ENCODE measurements at places on chromosomes 7 and 10.

GRCh38 chr7:672891-673290 is 53.6 kb upstream of the DNAAF5 start:
- peak; percentile 32 for DNase-seq

DNA sequence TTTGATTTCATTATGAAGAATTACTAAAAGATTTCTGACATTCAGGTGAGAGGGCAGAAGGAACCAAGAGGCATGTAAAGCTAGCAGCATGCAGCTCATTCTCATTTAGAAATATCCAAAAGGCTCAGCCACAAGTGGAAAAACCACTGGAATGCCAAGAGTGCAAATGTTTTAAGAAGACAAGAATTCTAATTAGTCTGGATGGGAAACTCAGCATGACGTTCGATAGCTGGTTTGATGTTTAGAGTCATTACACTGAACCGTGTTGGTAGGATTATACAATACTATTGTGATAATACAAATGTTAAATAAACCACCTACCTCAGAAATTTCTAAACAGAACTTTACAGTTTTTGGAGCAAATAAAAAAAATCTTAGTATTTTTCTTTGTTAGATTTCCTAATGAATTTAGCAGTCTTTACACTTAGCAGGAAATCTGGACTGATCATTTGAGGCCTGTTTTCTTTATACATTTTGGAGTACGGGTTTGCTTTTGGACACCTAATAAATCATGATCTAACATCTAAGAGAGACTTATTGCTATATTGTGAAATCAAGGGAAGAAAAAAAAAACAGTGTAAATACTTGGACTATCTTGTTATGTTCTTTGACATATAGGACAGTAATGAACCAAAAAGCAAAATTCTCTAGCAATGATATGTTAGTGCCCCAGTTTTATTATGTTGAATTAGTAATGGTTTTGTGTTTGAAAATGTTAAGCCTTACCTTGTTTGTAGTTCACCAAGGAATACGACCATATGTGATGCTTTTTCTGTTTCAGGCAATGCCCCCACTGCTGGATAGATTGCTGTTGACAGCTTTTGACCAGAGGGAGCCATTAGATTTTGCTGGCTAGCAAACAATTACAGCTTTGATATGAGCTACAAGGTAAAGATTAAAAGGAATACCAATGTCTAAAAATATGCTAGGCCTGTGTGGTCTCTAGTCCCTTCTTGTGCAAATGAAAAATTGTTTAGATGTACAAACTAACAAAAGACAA is 354.1 kb upstream of the SEMA3A start:
- DNase-seq, result peak; percentile 8

GRCh38 chr7:31811650-31812461 is 124.8 kb downstream of the PPP1R17 start:
- DNase-seq, result no peak

DNA sequence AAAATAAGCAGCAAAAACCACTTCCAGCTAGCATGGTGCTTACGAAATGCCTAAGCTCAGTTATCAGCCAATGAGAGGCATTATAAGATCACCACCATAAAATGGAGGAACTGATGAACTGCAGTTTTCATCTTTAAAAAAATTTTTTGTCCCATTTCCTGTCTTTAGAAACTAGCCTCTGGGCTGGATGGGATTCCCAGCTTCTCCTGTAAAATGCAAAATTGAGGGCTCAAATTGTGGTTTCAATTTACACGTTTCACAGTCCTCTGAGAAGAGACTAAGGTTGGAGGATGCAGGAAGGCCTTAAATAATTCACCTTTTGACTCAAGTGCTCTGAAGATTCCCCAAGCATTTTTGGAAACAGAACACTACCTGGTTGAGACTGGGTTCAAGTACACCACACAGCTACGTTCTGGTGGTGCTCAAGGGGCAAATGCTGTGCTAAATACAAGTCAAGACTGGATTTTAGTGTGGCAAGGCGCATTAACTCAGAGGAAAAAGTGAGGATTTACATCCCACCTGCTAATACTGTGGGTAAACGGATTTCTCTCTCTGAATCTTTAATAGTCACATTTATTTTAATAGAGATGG is 951 bp downstream of the ZNF25 start:
- DNase-seq, result no peak

DNA sequence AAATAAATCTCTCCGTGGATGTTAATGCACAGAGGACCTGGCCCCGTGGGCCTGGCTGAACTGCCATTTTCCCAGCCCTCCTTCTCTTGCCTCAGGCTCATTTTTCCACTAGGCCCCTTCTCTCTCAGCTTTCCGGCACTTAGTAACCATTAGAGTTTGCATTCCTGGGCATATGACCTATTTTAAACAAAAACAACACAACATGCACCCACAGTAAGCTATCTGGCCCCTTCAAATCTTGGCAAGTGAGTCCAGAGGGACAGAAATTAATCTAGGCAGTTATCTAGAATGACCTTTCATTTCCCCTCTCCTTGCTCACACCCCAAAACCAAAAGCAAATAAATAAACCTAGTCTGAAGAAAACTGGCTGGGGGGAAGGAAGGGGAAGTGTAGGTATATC is 11.7 kb downstream of the FBXW4 start:
- no peak for DNase-seq

GRCh38 chr10:78783753-78784152 is 285.0 kb upstream of the ZMIZ1 start:
- no peak for DNase-seq

DNA sequence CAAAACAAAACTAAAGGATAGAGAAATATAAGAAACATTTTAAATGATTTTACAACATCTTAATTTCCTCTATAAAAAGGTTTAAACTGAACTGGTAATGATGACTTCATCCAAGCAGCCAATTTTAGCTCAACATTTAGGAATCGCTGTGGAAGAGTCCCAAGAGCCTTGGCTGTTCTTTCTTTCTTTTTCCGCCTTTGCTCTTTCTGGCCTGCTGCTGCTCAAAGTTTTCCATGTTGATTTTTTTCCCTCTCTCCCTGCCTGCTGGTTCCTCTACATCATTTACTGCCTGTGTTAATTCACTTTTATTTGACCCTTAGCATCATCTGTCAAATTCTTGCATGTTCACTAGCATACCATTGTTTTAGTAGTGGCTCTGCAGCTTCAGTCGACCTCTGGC is 146.9 kb downstream of the EVX1 start:
- no peak for DNase-seq

GRCh38 chr7:95772771-95773581 is 622 bp downstream of the DYNC1I1 start:
- no peak for DNase-seq

GRCh38 chr7:82624337-82624736 is 180.8 kb upstream of the CACNA2D1 start:
- DNase-seq, result no peak

- no peak for DNase-seq
Measured at GRCh38 chr7:114979803-114980507, 58.1 kb downstream of the MDFIC start.

GRCh38 chr10:120392245-120392644 is 64.8 kb upstream of the PLPP4 start:
- no peak for DNase-seq

GRCh38 chr10:101779544-101780186 is 3.6 kb downstream of the NPM3 start:
- no peak for DNase-seq

GRCh38 chr10:57979956-57980355 is 287.7 kb downstream of the IPMK start:
- DNase-seq, result no peak

DNA sequence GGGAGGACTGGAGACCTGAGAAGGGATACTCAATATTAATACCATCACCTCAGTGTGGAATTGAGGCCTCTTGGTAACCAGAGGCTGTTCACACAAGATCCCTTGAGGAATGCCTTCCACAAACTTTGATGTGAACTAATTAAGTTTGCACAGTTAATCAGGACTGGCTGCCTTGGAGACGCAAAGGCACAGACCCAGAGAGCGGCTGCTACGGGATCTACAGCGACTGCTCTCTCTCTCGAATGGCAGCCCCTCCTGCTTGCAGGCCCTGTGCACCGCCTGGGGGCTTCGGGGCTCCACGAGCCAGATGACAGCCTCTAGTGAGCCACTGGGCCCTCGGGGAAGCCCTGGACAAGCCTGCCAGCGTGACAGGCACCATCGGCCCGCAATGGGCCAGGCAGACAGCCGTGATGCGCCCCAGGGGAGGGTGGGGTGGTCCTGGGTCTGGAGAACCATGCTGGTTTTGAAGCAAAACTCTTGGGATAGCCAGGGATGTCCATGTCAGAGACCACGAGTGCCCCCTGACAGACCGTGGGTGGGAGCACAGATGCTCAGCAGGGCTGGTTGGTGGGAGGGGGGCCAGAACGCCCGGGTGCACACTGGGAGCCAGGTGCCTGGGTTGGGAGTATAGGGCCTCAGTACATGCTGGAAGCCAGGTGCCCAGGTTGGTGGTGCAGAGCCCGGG is 195.6 kb downstream of the ELFN1 start:
- no peak for DNase-seq

- no peak for DNase-seq
Measured at GRCh38 chr10:51937308-51938140, 238.1 kb upstream of the CSTF2T start.

DNA sequence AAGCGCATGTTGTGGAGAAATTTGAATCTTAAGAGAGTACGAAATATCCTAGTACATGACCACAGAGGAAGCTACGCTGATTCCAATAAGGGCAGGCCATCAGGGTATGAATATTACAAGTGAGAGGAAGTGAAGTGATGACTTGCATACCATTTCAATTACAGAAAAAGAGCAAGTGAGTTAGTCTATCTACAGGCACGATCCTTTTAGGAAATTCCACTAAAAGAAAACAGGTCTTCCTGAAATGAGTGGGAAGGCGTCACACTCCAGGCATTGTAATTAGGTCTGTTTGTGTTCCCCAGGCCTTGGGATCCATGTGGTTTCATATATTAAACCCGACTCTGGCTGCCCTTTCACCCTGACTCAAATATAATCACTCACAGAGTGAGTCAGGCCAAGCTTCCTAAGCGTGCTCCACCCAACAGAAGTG is 152.5 kb downstream of the SEMA3A start:
- peak; percentile 25 for DNase-seq

DNA sequence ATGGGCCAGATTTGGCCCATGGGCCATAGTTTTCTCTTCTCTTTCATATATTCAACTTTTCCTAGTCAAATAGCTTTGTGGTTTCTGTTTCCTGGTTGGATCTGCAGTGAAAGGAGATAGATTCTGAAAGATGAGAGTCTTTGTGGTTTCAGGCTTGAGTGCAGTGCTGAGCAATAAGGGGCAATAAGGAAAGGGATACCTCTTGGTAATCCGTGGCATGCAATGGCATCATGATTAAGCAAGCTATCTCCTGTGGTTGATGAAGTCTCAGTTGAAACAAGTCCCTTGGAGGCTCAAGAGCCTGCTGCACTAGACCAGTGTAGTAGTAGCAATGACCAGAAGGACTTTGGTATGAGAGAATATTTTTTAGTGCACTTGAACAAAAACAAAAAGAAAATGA is 187.7 kb upstream of the CNTNAP2 start:
- no peak for DNase-seq

DNA sequence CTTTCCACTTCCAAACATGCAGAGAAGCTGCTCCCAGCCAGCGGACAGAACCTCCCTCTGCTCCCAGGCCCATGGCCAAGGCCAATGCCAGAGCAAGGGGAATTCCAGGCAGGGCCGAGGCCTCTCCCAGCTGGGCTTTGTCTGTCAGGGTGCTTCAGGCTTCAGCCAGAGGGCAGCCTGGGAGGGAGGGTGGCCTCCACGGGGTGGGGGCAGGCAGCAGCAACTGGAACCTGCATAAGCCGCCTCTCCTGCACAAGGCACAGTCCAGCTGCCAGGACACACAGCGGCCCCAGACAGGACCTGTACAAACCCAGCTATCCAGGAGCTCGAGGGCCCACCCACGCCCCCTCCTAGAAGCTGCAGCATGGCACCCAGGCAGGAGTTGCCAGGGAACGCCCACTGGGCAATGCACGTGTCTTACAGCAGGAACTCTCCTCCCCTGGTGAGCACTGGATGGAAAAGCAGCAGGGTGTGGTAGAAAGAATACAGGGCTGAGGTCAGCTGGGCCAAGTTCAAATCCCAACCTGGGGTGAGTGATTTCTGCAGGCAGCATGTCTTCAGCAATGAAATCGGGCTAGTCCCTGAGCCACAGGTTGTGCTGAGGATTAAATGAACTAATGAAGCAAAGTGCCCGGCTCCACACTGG is 7.6 kb downstream of the FAM53B start:
- peak; percentile 61 for DNase-seq

GRCh38 chr7:107165341-107165740 is 3.5 kb upstream of the HBP1 start:
- DNase-seq, result no peak

DNA sequence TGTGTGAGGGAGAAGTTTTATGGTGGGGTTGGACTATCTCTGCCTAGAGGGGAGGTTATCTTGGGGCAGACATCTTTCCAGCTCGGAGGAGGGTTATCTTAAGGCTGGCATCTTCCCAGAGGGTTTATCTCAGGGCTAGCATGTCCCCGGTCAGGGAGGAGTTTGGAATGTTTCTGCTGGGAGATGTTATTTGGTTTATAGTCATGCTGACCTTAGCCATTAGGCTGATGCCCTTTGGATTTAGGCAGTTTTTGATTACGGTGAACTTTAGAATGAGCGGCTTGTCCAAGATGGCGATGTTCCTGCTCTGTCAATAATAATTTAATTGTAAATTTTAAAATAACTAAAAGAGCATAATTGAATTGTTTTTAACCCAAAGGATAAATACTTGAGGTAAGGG is 236.4 kb downstream of the CACNB2 start:
- no peak for DNase-seq

DNA sequence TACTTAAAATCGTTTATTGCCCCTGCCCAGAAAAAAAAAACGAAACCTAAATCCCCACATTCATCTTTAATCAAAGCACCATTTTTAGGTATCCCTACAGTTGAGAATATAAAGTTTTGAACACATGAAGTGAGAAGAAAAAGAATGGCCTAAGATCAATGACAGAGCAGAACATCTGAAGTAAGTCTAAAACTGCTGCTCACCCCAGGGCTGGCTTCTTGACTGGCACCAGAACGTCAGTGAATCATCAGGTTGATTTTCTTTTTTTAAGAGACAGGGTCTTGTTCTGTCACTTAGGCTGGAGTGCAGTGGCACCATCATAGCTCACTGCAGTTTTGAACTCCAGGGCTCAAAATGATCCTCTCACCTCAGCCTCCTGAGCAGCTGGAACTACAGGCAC is 24.9 kb downstream of the SHTN1 start:
- DNase-seq, result no peak

- peak; percentile 67 for DNase-seq
Measured at GRCh38 chr10:24723788-24724380, at the start of gene ARHGAP21. ARHGAP21 (minus strand) TSS chr10:24723887; CDS start chr10:24721899, 1,988 bp downstream.

GRCh38 chr7:7620644-7621210 is 19.8 kb upstream of the UMAD1 start:
- DNase-seq, result no peak

Data from PC-9 (cell line).